ENCODE measurements at places on chromosomes 6 and 20. TPM values are rescaled to one million over a fixed set of nuclear protein-coding genes. Genes with fewer than 3 reads are reported as not detected.
A peak's percentile ranks its signal among the peaks of the same experiment; 100 is the strongest.

SOX18 gene
- 7.2 TPM for polyA plus RNA-seq

NRSN1 gene
- 123 TPM for polyA plus RNA-seq

GRCh38 chr6:107655245-107655644 lies 165.3 kb downstream of the SOBP start:
- DNase-seq = peak; percentile 75

DNA sequence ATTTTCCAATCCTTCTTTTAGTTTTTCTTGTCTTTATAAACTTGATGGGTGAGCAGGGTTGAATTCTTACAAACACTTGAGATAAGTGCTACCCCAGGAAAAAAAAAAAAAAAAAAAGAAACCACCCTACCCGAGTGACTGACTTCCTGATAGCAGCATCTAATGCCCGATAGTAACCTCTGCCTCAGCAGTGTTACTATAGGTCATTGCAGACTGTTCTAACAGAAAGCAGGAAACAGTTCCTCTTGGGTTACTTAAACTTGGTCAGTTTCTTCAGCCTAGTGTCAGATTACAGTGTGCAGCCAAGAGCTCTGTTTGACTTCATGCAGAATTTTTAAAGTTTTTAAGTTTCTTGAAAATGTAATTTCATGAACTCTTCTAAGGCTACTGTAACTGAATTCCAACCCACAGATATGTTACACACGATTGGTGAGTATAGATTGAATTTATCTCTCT lies 2.1 kb downstream of the MYLIP start:
- DNase-seq = no peak

- no peak for DNase-seq
Measured at GRCh38 chr20:45765307-45765875, 26.3 kb downstream of the WFDC3 start.

DNA sequence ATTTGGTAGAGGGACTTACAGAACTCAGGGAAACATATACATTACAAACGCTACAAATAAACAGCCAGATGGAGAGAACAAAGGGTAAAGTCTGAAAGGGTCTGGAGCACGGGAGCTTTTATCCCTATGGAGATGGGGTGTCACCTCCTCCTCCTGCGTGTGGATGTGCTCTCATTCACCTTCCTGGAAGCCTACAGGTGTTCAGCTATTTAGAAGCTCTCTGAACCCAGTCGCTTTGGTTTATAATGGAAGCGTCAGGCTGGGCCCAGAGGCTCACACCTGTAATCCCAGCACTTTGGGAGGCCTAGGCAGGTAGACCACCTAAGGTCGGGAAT lies 17.7 kb upstream of the ITCH start:
- DNase-seq = no peak

Data from brain (organoid and tissue), 16 donors.